Stimulated activated CD4-positive, alpha-beta T cell treated with anti-CD3 and anti-CD28 coated beads, Interleukin-4, amount 100 ng/mL, for 1 hour (primary cell): ENCODE measurements at places on chromosomes 6 and 20.

DNA sequence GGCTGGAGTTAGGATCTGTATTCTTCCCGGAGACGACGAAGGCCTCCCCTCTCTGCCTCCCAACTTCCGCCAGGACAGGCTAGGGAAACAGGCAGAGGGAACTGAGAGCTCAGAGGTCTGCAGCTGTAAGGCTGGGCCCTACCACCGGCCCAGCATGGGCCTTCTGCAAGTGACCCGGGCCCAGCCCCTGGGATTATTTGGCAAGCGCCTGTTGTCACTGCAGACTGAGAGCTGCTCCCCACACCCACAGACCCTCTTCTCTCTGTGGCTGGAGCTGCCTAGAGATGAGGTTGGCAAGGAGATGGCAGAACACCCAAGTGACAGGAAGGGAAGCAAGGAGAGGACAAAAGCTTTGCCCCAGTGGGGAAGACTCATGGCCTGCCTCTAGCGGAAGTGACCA lies 212.6 kb downstream of the ZDHHC14 start:
- DNase-seq: no peak

DNA sequence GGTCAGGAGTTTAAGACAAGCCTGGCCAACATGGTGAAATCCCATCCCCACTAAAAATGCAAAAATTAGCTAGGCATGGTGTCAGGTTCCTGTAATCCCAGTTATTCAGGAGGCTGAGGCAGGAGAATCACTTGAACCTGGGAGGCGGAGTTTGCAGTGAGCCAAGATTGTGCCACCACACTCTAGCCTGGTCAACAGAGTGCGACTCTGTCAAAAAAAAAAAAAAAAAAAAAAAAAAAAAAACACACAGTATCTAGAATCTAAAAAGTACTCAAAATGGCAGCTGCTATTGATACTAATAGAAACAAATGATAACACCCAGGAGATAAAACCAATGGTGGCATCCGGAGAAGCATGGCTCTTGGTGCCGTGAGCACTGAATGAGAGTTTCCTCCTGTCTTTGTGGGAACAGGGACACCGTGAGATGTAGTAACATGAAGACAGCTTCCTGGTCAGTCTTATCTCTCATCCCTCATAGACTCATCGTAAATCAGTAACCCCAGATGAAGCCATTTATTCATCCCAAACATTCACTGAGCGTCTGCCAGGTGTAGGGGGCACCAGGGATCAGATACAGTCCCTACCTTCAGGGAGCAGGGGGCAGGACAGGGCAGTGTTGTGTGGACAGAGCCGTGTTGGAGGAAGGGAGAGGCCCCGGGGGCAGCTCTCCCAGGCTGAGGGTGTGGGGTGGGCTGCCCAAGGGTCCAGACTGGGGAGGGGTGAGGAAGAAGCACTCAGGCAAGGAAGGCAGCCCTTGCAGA lies 66.1 kb downstream of the SYNJ2 start:
- DNase-seq: no peak

GRCh38 chr6:21590346-21590745 lies 3.2 kb upstream of the SOX4 start:
- DNase-seq: no peak

GRCh38 chr6:21937466-21937865 lies 343.9 kb downstream of the SOX4 start:
- no peak for DNase-seq

- no peak for DNase-seq
Observed at GRCh38 chr6:85662251-85662650, 19.6 kb upstream of the SYNCRIP start.

DNA sequence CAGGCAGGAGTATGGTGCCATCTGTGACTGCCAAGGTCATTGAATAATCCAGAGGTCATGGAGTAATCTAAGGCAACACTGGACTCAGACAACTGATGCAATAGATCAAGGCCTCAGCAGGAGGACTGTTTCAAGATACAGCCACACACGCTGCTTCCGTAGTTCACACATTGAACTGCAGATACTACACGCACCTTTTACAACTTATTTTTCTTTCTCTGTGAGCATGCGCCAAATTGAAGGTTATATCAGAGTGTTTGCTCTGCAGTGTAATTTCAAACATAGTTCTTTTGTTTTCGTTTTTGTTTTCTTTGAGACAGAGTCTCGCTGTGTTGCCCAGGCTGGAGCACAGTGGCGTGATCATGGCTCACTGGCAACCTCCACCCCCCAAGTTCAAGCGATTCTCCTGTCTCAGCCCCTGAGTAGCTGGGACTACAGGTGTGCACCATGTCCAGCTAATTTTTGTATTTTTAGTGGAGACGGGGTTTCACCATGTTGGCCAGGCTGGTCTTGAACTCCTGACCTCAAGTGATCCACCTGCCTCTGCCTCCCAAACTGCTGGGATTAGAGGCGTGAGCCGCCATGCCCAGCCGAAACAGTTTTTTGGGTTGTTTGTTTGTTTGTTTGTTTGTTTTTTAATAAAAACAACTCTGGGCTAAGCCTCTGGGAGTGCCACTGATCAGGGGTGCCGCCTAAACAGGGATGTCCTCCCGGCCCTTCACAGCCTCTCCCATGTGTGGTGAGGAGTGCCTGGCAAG lies 96.6 kb upstream of the NAA20 start:
- no peak for DNase-seq

GRCh38 chr20:52139986-52140385 lies 51.6 kb downstream of the ZFP64 start:
- DNase-seq: no peak

DNA sequence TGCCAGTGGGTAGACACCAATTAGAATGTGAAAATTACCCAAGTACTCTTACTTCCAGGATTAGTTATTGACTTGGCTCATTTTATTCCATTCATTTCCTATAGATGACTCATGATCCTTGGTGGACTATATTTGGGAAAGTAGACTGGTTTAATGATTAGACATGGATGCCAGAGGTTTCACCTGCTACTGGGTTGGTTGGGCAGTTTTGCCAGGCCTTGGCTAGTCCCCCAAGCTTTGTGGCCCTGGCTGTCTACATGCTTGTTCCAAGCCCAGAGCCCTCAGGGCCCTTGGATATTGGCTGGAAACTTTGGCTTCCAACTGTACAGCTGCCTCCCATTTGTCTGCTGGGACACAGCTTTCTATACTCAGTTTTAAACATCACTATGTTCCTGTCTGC lies 104.1 kb downstream of the ZFP64 start:
- no peak for DNase-seq

GRCh38 chr6:127481628-127482027 lies 22.4 kb upstream of the KIAA0408 start:
- DNase-seq: no peak

GRCh38 chr6:165922309-165922794 lies 245.3 kb downstream of the TBXT start:
- DNase-seq: no peak

GRCh38 chr20:48024539-48024938 lies 239.3 kb upstream of the SULF2 start:
- DNase-seq: no peak

DNA sequence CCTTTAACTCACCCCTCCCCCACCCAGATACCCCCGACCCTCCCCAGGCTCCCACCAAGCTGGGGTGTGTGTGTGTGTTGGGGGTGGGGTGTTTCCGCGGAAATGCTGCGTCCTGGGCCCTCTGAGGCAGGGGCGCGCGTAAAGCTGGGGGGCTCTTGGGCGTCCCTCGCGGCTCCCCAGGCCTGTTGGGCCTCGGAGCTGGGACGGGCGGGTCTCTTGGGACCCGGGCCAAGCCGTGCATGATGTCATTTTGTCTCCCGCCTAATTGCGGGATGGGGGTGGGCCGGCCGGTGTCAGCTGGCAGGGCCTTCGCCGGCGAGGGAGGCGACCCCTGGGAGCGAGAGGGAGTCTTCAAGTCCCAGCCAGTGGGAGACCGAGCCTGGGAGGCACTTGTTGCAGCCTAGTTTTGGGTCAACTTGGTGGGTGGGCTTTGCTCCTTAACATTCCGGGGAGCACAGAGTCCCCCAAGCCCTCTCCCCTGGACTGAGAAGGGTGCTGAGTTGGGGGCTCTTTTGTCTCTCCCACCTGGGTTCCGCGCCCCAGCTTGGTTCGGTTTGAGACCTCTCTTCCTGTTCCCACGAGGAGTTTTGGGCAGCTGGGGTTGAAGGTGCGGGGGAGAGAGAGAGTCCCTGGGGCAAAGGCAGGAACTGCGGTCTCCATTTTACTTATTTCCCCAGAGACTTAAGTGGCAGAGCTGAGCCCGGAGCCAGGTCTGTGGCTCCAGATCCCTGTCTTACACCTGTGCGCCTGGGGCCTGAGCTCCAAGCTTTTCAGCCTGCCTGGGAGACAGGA lies 623 bp downstream of the MYBL2 start:
- no peak for DNase-seq

- no peak for DNase-seq
Observed at GRCh38 chr6:112701201-112701600, 354.1 kb downstream of the RFPL4B start.
